ENCODE measurements at places on chromosomes 16 and 17.

DNA sequence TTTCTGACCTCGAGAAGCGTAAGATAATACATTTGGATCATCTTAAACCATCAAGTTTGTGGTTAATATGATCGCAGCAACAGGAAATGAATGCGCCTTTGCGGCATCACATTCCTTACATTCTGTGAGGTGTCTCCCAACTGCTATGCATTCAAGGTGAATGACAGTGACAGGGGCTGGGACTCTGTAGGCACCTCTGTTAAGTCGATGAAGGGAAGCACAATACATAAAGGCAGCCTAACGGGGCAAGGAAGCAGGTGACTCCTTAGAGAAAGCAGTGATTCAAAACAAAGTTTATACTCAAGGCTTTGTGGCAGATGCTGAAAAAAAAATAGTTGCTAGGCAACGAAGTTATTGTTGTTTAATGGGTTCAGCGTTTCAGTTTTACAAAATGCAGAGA, 21.6 kb upstream of the EVPL start:
- DNase-seq, result no peak

GRCh38 chr17:7889166-7889955, 772 bp downstream of the CHD3 start:
- peak; percentile 42 for DNase-seq

- DNase-seq, result no peak
Observed at GRCh38 chr17:4582691-4583090, 1.6 kb upstream of the SMTNL2 start.

DNA sequence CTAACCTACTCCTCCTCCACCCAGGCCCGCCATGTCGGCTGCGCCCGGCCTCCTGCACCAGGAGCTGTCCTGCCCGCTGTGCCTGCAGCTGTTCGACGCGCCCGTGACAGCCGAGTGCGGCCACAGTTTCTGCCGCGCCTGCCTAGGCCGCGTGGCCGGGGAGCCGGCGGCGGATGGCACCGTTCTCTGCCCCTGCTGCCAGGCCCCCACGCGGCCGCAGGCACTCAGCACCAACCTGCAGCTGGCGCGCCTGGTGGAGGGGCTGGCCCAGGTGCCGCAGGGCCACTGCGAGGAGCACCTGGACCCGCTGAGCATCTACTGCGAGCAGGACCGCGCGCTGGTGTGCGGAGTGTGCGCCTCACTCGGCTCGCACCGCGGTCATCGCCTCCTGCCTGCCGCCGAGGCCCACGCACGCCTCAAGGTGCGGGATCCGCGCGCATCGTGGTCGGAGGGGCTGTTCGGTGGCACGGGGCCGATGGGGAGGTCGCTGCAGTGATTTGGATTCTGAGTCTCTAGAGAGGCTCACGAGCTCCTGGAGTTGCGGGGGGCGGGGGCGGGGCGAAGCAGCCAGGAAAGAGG, 878 bp downstream of the TRIM72 start:
- no peak for DNase-seq

DNA sequence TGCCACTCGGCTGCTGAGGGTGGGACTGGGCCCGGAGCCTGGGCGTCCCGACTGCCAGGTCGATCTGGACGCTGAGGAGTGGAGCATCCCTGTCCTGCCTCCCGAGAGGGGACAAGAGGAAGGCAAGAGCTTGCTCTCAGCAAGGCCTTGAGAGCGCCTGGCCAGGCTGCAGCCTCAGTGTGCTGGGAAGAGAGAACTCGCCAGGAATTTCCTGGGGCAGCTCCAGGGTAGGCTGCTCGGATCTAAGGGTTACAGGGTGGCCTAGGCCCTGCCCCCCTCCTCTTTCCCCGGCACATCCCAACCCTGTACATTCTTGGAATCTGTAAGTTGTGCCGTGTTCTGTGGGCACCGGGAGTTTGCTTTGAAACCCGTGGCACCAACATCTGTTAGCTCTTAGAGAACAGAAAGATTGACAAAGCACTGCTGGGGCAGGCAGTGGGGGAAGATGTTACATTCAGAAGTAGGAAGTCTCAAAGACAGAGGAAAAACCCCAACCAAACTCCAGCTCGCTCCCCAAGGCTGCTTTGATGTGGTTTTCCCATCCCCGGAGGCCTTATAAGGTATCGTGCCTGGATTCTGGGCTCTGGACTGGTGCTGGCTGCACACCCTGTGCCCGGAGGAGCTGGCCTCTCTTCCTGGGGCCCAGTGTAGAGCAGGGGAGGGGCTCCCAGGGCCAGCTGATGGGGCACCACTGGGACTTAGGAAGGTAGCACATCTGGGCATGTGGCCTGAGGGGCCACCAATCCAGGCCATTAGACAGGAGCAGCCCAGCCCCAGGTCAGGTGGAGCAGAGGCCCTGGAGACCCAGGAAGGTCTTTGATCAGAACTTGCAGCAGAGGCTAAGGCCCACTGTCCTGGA, 55.2 kb downstream of the NKD1 start:
- no peak for DNase-seq

DNA sequence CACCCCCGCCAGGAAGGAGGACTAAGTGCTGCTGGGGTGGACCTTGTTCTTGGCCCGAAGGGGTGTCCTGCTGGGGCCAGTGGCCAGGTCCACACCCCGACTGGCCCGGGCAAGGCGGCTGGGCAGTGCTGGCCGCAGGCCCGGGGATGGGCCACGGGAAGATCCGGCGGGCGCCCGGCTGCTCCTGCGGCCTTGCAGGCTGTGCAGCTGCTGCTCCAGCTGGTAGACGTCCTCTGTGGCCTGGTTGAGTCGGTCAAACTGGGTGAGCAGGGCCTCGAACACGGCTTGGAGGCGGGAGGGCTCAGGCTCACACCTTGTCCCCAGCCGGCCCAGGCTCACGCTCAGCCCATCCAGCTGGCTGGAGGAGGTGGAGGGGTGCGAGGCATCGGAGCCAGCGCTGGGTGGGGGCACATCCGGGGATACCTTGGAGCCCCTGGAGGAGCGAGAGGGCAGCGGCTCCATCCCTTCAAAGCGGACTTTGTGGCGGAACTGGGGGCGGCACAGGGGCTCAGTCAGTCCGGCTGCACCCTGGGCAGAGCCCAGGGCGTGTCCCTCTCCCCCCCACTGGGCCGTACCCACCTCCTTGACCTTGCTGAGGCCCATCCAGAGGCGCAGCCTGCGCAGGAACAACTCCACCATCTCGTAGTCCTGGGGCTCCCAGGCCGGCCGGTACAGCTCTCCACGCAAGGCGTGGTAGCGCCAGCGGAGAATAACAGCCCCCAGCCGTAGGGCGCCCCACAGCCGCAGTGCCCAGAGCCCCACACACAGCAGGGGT, 42.1 kb downstream of the TSC2 start:
- DNase-seq, result no peak

DNA sequence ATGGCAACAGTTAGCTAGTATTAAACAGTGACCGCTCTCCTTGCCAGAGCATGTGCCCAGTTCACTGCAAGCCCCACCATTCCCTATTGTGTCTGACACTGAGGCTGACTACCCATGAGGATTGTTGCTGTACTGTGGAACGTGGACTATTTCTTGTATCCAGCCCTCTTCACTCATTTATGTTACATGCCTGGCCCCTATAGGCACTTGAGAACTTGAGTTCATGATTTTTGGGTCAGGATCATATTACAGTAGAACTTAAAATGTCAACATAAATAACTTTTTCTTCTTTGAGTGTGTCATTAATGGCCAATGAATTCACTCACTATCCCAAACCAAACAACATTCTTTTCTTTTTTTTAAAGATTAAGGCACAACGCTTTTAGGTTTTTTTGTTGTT, 55.7 kb downstream of the LYRM1 start:
- peak; percentile 17 for DNase-seq

DNA sequence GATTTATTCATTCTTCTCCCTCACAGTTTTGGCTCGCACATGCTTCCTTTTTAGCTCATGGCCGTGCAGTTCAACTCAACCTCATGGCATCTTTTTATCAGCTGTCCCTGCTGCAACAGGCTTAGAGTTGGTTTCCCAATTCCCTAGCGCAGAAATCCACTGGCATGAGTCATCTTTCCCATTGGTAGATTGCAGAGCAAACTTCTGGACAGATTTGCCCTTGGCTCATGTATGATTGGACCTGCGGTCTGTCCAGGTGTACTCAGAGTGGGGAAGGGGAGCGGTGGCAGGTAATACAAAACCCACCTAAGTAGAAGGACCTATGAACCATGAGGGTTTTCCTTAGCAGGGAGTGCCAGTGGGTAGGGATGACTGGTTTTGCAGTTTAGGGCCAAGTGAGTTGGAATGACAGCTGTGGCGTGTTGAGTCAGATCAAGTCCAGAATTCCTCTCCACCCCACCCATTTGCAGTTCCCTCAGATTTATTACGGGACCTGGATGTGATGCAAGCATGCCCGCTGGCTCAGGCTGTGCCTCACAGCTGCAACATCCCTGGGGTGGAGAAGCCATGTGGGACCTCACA, 584.7 kb downstream of the WWOX start:
- no peak for DNase-seq

DNA sequence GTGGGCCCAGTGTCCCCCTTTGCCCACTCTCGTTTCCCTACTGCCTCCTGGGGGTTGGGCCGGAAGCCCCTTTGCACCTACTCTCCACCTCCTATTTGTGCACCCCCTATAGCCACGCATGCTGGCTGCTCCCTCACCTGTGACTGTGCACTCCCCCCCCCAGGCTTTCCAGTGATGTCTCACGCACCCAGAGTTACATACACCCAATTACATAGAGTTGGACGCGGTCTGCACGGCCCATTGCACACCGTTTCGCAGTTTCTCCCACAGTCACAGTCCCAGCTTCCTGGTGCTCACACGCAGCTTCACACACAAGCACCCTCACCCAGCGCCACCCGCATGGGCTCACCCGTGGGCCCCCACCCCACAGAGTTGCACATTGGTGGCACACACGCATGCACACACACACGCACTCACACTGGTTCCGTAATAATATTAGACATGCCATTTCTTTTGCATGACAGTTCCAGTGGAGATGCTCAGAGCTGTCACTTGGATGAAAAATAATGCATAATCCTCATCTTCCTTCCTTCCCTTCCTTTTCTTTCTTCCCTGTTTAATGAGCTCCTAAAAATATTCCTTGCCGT, 21.5 kb upstream of the C1QL1 start:
- no peak for DNase-seq

GRCh38 chr17:61251939-61252865, 147.4 kb upstream of the TBX2 start:
- DNase-seq, result no peak

- no peak for DNase-seq
Observed at GRCh38 chr17:78442648-78443218, 64.3 kb downstream of the PGS1 start.

- DNase-seq, result no peak
Observed at GRCh38 chr16:55487048-55487803, 8.2 kb downstream of the MMP2 start.

- peak; percentile 96 for DNase-seq
Observed at GRCh38 chr17:81927653-81928543, at the start of gene MAFG. Gene MAFG (minus strand): TSS chr17:81927735. CDS start chr17:81923185, 4,550 bp downstream.

DNA sequence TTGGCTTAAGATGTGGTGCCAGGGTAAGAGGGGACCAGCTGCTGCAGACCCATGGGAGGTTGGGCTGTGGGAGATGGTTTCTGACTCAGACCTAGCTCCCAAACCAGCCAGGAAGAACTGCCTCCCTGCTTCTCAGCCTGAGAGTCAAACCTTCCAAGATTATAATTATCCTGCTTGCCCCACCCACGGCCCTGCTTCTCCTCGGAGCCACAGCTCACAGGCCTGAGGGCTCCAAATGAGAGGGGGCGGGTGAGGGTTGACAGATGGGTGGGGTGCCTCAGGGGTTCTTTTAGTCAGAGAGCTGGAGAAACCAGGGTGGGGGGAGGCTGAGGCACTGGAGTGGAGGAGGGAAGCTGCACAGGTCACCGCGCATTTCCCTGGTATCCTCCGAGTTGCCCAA, 28.7 kb upstream of the GRIN2A start:
- no peak for DNase-seq

- DNase-seq, result peak; percentile 68
Observed at GRCh38 chr17:1736348-1737281, 6.1 kb upstream of the SERPINF2 start.

GRCh38 chr16:85211271-85211801, 99.1 kb upstream of the CIBAR2 start:
- DNase-seq, result no peak

DNA sequence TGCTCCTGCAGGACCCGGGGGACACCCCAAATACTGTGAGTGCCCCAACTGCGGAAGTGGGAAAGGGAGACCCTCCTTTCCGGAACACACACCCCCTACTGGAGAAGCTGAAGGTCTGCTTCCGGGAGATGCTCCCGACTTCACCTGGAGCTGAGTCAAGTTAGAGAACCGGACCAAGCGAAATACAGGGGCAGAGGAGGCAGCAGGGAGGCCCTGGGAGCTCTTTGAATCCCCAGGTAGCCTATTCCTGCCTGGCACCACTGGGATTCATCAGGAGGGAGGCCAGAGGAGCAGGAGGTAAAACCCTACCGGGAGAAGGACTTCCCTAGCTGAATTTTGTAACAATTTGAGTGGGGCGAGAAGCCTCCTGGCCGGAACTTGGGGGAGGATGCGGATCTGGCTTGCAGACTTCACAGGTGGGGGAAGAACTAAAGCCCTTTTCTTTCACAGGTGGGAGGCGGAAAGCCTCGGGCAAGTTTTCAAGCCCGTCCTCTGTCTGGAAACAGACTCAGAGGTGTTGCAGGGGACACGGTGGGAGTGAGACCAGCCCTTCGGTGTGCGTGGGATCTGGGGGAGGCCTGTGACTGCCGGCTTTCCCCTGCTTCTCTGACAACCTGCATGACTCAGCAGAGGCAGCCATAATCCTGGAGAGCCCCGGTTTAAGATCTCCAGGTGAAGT, 22.4 kb upstream of the TEKT1 start:
- no peak for DNase-seq

DNA sequence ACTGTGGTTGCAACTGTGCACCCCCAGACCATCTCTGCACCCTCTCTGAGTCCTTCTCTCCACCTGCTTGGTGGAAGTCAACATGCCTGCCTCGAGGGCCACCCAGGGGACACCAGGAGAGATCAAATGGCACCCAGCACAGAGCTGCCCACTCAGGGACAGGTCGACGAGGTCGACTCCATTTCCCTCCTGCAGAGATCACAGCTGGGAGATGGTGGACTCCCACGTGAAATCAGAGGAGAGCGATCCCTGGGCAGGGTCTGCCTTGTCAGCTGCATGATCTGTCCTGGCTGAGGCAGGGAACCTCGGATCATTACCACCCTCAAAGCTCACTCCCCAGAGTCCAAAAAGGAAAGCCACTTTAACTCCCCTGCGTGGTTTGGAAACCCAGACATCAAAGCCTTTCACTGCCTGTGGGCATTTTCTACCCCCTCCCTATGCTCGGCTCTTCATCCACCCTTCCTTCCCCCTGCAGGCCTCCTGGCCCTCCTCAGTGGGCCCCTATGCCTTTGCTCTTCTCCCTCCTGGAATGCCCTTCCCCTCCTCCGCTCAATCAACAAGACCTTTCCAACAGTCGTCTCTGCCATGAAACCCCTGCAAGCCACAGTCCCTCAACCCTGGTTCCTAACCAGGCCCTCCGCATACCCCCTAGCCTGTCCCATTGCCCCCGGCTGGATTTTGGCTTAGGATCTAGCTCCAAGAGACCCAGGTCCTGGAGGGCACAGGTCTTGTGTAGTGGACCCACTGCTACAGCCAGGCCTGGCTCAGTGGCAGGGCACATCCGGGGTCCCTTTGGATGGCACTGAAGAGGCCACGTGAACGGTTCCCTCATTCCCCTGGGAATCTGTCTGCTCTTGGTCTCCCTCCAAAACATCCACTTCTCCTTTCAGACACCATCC, 103.8 kb upstream of the RPL38 start:
- DNase-seq, result no peak

All from OCI-M1 (cell line).